ENCODE measurements at places on chromosomes 1 and 21. TPM values are rescaled to one million over a fixed set of nuclear protein-coding genes. Genes with fewer than 3 reads are reported as not detected.

The SLC44A3 gene
- polyA plus RNA-seq = 3.2 TPM

The KIF14 gene
- 1.5 TPM for polyA plus RNA-seq

The DPT gene
- not detected for polyA plus RNA-seq

The FAM167B gene
- polyA plus RNA-seq = 0.40 TPM

The ARHGEF10L gene
- polyA plus RNA-seq = 7.8 TPM

The INSRR gene
- polyA plus RNA-seq = not detected

The ELAVL4 gene
- not detected for polyA plus RNA-seq

The TRNP1 gene
- 50.7 TPM for polyA plus RNA-seq

The LRIF1 gene
- 10.0 TPM for polyA plus RNA-seq

The FAM72C gene
- 1.0 TPM for polyA plus RNA-seq

The RIPPLY3 gene
- not detected for polyA plus RNA-seq

The UMODL1 gene
- polyA plus RNA-seq = 0.01 TPM

The C1orf185 gene
- not detected for polyA plus RNA-seq

The LRRC7 gene
- polyA plus RNA-seq = not detected

The RNF186 gene
- polyA plus RNA-seq = not detected

The C1orf94 gene
- polyA plus RNA-seq = 0.10 TPM
